ENCODE measurements at places on chromosomes 2 and 18.

DNA sequence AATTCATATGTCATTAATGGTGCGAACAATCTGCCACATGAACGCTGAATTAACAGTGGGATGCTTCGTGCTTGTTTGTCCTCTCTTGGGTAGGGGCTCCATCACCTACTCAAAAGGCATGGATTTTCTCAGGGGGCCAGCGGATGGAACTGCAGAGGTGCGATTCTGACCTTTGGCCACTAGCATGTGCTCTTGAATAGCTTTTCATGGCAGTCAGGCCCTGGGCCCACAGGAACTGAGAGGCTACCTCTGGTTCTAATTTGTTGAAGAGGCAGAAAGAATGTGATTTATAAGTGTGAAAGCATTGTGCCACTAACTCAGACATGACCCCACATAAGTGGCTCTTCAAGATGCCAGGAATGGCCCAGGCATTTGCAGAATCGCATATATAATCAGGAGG lies 283.2 kb downstream of the INSIG2 start:
- DNase-seq: peak; percentile 35

DNA sequence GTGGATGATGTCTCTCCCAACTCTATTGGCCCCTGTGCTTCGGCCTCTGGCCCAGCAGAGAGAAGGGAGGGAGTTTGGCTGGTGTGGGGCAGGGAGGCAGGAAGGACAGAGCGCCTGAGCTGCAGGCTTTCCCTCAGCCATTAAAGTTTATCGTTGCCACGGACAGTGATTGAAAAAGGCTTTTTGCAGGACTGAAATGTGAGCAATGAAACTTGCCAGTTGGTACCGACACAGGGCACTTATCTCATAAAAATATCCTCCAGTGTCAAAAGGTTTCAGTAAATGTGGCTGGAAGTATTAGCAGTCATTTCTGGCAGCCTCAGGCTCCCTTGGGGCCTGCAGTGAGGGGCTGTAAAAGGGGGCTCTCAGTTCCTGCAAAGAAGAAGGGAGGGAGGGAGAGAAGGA lies 169.2 kb downstream of the GLI2 start:
- no peak for DNase-seq

DNA sequence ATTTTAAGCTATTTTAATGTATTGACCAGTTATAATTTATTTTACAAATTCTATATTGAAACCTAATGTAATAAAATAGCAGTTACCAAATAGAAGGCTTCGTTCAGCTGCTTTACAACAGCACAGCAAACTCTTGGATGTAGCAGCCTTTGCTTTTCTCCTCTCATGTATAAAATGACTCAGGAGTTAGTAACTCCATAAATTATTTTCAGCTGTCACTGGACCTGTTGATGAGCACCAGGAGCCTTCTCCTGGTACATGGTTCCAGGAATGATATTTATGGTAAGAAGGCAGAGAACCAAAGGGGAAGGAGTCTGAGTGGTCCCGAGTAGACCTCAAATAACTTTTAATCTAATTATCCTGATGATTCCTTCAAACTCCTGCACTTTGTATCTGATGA lies 256.4 kb upstream of the NETO1 start:
- DNase-seq: no peak

GRCh38 chr2:107072150-107072940 lies 186.4 kb upstream of the ST6GAL2 start:
- no peak for DNase-seq

GRCh38 chr18:64210401-64210949 lies 61.6 kb upstream of the LINC00305 start:
- no peak for DNase-seq

DNA sequence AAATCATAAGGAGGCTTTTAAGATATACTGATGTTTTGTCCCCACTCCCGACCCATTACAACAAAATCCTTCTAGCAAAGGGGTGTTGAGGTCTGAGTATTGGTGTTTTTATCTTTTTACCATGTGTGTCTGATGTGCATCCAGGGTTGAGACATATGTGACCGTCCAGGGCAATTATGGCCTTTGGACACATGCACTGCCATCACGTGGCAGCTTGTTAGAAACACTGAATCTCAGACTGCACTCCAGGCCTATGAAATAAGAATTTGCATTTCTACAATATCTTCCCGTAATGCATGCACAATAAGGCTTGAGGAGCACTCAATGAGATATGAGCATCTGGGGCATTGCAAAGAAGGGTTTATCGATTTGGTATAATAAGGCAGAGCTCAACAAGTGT lies 235.1 kb upstream of the ZNF804A start:
- peak; percentile 20 for DNase-seq

DNA sequence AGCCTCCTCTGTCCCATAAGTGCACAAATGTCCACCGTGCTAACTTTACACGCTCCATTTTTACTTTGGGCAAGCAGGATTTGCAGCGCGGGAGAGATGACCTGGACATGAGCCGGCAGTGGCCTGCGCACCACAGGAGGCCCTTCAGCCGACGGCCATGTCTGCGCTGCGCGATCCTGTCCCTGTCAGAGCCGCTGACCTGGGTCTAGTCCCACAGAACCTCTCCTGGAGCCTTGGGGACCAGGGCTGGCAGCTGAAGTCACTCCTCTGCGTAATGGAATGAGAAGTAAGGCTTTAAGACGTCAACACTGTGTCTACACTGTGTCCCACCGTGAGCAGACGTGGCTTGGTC lies 29.6 kb downstream of the ADI1 start:
- no peak for DNase-seq

DNA sequence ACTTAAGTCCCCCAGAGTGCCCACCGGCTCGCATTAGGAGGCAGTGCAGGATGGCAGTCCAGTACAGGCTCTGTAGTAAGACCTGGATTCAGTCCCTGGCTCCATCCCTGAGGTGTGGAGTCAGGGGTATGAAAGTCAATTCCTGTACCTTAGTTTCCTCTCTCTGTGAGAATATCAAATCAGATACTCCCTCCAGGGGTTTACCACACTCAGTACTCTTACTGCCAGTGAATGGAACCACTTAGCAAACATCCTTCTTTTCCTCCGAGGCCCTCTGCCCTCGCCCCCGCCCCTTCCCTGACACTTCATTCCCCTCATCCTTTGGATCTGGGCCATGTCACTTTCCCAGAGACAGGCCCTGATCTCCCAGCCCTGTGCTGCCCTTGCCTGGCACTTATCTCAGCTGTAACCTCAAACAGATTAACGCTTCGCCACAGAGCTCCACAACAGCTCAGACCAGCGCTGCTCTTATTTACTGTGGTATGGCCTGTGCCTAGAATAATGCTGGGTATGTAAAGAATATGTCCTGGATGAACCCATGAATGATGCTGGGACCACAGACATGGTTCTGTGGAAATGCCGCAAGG lies 159.0 kb upstream of the TMEM200C start:
- DNase-seq: no peak

- no peak for DNase-seq
These were observed 113.0 kb upstream of the COPS8 start for GRCh38 chr2:236972491-236973342.

- no peak for DNase-seq
These were observed 101.3 kb downstream of the CAPN13 start for GRCh38 chr2:30705711-30706533.

GRCh38 chr2:224417947-224418346 lies 16.0 kb upstream of the FAM124B start:
- DNase-seq: no peak

GRCh38 chr2:27727257-27727656 lies 44.3 kb upstream of the MRPL33 start:
- peak; percentile 41 for DNase-seq

DNA sequence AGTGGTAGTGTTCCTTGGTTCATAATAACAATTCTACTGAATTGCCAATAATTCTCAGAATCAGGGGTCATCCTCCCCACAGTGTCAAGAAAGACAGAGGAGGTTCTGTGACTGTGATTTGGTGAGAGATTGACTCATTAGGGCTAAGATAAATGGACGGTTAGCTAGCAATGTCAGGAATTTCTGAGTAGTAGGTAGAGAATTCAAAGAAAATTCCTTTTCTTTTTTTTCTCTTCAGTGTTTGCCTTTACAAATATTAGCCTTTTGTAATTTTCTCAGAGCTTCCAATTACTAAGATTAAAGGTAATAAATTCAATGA lies 16.8 kb upstream of the CRIM1 start:
- no peak for DNase-seq

- DNase-seq: no peak
These were observed 59.9 kb upstream of the CERS6 start for GRCh38 chr2:168396131-168396530.

DNA sequence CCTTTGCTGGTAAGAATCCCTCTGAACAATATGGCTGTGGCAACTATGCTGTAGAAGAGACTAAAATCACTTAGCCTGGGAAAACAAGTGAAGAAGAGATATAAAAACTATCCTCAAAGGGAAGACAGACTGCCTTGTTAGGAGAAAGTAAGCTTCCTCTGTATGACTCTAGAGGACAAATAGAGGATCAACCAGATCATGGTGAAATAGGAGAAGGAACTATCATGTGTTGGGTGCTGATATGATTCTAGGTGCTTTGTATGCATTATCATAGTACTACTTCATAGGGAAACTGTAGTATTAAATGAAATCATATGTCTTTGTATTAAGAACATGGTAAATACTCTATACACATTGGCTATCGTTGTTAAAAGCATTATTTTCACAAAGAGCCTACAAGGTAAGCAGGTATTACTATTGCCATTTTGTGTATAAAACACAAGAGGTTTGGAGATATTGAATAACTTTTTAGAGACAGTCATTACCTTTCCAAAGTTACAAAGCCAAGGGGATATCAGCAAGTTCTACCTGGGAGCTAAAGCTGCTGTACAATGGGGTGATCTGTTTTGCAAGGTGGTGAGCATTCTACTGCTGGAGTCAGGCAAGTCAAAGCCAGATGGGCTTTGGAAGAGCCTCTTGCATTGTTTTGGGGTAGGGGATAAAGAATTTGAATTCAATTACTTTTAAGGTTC lies 402.6 kb downstream of the ALK start:
- DNase-seq: no peak

GRCh38 chr18:31791817-31792579 lies 31.3 kb upstream of the SLC25A52 start:
- peak; percentile 90 for DNase-seq

GRCh38 chr18:74268175-74268574 lies 23.6 kb downstream of the CYB5A start:
- DNase-seq: no peak

DNA sequence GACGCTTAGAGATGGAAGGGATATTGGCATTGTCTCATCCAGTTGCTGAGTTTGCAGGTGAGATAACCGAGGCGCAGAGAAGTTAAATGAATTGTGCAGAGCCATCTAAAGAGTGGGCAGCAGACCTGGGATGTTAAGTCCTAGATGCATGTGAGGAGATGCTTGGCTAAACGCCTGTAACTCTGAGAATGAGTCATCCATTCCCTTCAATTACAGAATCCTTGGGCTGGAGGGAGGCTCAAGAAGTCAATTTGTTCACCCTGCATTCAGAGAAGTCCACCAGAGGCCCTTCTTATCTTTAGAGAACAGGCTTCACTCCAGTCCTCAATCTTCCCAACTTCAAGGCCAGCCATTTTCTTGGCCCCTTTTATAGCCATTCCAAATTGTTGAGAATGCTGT lies 1.6 kb downstream of the EHD3 start:
- peak; percentile 21 for DNase-seq

- no peak for DNase-seq
These were observed 308.4 kb downstream of the NDUFA10 start for GRCh38 chr2:239716536-239717318.

DNA sequence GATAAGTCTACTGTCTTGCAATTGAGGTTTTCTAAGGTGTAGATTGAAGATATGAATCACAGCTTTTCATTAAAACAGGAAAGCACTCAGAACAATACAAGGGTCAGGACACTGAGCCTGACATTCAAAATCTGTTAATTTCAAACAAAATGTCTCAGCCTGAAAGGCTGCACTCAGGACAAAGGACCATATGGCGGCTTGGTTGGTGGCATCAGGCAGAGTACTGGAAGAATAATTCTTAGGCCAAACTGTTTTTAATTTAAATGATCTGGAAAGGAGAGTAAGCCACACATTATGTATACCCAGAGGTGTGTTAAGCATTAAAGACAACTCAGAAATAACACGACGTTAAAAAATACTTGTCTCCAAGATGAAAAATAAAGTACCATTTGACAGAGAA lies 85.9 kb downstream of the SKA1 start:
- DNase-seq: no peak

DNA sequence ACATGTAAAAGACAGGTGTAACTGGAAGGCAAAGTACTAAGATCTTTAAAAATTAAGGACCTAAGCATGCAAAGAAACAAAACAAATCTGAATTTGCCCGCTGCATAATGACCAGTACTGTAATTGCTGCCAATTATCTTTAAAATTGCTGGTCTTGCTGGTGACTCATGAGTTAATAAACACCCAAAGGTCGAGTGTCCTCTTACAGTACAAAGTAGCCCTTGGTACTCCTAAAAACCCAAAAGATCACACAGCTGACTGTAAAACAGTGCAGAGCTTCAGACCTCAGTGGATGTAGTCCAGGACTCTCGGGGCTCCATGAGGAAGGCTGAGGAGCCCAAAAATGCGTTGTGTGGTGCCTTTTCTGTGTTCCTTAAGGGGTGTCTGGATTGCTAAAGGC lies 308.7 kb downstream of the CNTNAP5 start:
- no peak for DNase-seq

- DNase-seq: no peak
These were observed 420.4 kb downstream of the DSC3 start for GRCh38 chr18:30622104-30622503.

DNA sequence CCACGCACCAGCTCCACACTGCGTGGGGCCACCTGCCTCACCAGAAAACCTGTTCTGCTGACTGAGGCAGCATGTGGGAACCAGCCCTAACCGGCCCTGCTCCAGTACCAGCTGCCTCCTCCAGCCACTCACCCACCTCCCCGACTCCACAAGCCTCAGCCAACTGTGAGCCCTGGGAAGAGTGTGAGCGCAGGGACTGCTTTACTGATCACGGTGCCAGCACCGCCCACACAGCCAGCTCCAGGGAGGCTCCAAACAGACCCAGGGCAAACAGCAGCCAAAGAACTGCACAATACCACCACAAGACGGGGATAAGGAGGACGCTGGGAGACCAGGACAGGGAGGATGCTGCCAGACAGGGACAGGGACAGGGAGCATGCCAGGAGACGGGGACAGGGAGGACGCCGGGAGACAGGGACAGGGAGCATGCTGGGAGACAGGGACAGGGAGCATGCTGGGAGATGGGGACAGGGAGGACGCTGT lies 28.4 kb downstream of the EIPR1 start:
- no peak for DNase-seq

GRCh38 chr2:17643031-17643615 lies 102.6 kb downstream of the VSNL1 start:
- DNase-seq: peak; percentile 85

DNA sequence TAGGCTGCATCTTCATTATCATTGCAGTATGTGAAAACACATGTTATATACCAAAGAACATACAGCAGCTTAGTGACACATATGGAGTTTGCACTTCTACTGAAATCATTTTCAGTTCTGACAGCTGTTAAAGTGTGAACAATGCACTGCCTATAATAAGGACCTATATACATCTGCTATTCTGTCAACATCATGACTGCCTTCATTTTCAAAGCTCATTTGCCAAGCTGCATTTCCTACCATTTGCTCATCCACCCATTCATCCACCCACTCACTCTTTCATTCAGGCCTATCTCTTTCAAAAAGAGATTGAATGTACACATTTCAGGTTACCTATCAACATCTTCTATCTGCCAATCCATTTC lies 81.7 kb upstream of the STK17B start:
- no peak for DNase-seq

- no peak for DNase-seq
These were observed 480.9 kb downstream of the TXNL1 start for GRCh38 chr18:56157541-56157940.

GRCh38 chr2:205245652-205246051 lies 436.6 kb upstream of the NRP2 start:
- no peak for DNase-seq

- peak; percentile 56 for DNase-seq
These were observed 82.0 kb upstream of the SLC66A3 start for GRCh38 chr2:11073251-11073650.

All from NB4 (cell line).